ENCODE measurements at places on chromosomes 1 and 21. TPM values are rescaled to one million over a fixed set of nuclear protein-coding genes. Genes with fewer than 3 reads are reported as not detected.

DNA sequence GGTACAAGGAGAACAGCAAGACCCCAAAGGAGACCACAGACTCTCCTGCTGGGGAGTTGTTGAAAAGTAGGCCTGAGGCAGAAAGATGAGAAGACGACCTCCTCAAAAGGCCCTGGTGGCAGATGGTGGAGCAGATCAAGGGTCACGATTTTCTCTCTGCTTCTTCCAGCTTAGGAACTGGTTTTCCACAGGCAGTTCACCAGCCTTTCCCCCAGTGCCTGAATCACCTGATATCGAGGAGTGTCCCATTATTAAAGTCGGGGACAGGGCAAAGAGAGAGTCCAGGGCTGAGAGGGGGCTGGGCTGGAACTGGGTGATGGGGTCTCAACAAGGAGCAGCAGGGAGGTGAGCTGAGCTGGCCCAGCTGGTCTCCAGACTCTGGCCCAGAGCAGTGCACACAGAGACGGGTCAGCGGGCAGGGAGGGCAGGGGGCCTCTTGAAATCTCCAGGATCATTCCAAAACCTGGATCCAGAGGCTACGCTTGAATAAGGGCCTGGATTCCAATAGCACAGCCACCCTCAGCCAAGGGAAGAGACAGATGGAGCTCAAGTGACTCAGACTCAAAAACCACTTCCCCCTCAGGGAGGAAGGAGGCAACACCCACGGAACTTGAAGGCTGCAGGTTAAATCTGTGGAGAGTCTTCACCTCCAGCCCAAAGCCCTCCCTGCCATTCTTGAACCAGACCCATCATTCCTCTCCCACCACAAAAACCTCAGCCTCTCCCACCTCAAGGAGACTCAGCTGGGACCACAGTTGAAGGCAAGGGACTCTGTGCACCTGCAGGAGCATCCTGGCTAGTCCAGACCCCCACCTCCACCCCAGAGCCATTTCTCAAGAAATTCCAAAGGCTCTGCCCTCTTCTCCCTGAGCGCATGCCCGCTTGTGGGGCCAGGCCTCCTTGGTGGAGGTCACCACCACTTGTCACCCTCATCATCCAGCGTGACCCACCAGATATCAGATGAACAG lies at the start of gene S100A5:
Gene S100A5 (minus strand): TSS at position 541 of the 968 bp plus-strand sequence. CDS start 743 bp downstream, outside the sequence.
- peaks cover 5% of the 10 kb centered on the region for H3K4me1 ChIP-seq
- no peaks in the 10 kb centered on the region for H3K27me3 ChIP-seq
- no peak within 1 kb of the TSS for H3K4me3 ChIP-seq
- no peaks in the 10 kb centered on the region for H3K36me3 ChIP-seq

DNA sequence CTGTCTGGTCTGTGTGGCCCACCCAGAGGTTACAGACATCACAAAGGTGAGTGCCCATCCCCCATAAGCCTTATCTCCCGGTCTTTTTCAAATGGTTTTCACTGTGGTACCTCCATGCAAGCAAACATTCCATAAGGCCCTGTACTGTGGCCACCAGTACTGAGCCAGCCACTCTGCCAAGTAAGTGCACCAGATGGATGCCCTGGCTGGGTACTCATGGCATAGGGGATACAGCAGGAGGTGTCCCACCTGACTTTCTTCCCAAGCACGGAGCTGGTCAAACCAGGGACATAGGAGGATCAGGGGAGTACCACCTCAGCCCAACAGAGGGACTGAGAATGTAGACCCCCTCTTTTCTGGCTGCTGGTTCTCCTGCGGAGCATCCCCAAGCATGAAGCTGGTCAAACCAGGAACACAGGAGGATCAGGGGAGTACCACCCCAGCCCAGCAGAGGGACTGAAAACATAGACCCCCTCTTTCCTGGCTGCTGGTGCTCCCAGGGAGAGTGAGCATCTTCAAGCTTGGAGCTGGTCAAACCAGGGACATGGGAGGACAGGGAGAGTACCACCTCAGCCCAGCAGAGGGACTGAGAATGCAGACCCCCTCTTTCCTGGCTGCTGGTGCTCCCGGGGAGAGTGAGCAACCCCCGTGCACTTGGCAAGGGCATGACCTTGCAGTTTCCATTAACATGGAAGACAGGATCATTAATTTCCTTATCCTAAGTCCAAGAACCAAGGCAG lies 81.8 kb upstream of the KLHDC7A start:
- H3K4me1 ChIP-seq = no peaks in the 10 kb centered on the region
- H3K36me3 ChIP-seq = no peaks in the 10 kb centered on the region
- no peaks in the 10 kb centered on the region for H3K27me3 ChIP-seq
- H3K4me3 ChIP-seq = no peak overlapping the region

DNA sequence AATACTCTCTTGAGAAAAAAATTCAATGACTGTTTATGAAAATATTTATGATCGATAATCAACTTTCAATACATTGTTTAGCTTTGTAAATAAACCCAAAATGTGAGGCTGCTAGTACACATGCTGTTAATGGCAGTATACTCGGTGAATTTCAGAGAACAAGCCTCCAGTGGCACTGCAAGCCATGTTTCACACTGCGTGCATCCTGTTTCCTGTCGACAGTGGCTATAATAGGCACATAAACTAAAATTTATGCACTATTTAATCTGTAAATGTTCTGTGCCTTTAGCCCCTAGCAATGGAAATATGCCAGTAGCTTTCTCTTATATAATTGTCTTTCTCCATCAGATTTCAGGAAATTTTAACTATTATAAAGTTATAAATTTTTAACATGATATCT lies 26.3 kb upstream of the RGS18 start:
- no peaks in the 10 kb centered on the region for H3K27me3 ChIP-seq
- H3K4me1 ChIP-seq = no peaks in the 10 kb centered on the region
- DNase-seq = no peak
- H3K4me3 ChIP-seq = no peak overlapping the region
- H3K36me3 ChIP-seq = no peaks in the 10 kb centered on the region

GRCh38 chr1:167697667-167698141 lies 24.1 kb upstream of the MPZL1 start:
- no peak overlapping the region for H3K27ac ChIP-seq
- H3K27me3 ChIP-seq = no peaks in the 10 kb centered on the region
- H3K4me1 ChIP-seq = no peaks in the 10 kb centered on the region
- H3K36me3 ChIP-seq = no peaks in the 10 kb centered on the region

GRCh38 chr1:156284112-156284511 lies at the start of gene TMEM79:
Gene TMEM79 (plus strand): TSS chr1:156284325. CDS start chr1:156285227, 902 bp downstream.
- H3K4me3 ChIP-seq = peak within 1 kb of the TSS; percentile 98
- H3K27me3 ChIP-seq = no peaks in the 10 kb centered on the region
- DNase-seq = no peak
- peaks cover 7% of the 10 kb centered on the region for H3K4me1 ChIP-seq
- H3K27ac ChIP-seq = peak within 1 kb of the TSS; percentile 92

DNA sequence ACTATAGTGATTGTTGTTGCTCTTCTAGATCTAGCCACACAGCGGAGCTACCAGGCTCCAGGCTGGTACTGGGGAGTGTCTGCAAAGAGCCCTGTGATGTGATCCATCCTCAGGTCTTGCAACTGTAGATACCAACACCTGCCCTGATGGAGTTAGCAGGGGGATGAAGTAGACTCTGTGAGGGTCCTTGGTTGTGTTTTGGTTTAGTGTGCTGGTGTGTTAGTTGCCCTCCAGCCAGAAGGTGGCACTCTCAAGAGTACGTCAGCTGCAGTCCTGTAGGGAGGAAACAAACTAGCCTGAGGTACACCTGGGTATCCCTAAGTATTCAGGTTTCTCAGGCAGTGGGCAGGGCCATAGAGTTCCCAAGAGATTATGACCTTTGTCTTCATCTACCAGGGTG lies 81.2 kb upstream of the TMPRSS2 start:
- H3K4me3 ChIP-seq = no peak overlapping the region
- no peaks in the 10 kb centered on the region for H3K36me3 ChIP-seq
- DNase-seq = no peak
- H3K27me3 ChIP-seq = no peaks in the 10 kb centered on the region
- H3K4me1 ChIP-seq = no peaks in the 10 kb centered on the region

- no peak for DNase-seq
- no peak overlapping the region for H3K27ac ChIP-seq
- H3K4me3 ChIP-seq = no peak overlapping the region
- H3K36me3 ChIP-seq = no peaks in the 10 kb centered on the region
- H3K4me1 ChIP-seq = no peaks in the 10 kb centered on the region
These were observed 374 bp downstream of the MAB21L3 start for GRCh38 chr1:116111524-116112021.

- H3K4me1 ChIP-seq = no peaks in the 10 kb centered on the region
- H3K36me3 ChIP-seq = no peaks in the 10 kb centered on the region
- no peak overlapping the region for H3K4me3 ChIP-seq
- peak overlapping the region; percentile 76 for H3K27ac ChIP-seq
- DNase-seq = peak; percentile 47
These were observed 316.8 kb upstream of the CAMK1G start for GRCh38 chr1:209266590-209267205.

GRCh38 chr21:35428937-35429336 lies 379.8 kb upstream of the RUNX1 start:
- no peak for DNase-seq
- H3K27ac ChIP-seq = no peak overlapping the region
- H3K36me3 ChIP-seq = no peaks in the 10 kb centered on the region
- H3K27me3 ChIP-seq = no peaks in the 10 kb centered on the region
- H3K4me1 ChIP-seq = no peaks in the 10 kb centered on the region
- no peak overlapping the region for H3K4me3 ChIP-seq

DNA sequence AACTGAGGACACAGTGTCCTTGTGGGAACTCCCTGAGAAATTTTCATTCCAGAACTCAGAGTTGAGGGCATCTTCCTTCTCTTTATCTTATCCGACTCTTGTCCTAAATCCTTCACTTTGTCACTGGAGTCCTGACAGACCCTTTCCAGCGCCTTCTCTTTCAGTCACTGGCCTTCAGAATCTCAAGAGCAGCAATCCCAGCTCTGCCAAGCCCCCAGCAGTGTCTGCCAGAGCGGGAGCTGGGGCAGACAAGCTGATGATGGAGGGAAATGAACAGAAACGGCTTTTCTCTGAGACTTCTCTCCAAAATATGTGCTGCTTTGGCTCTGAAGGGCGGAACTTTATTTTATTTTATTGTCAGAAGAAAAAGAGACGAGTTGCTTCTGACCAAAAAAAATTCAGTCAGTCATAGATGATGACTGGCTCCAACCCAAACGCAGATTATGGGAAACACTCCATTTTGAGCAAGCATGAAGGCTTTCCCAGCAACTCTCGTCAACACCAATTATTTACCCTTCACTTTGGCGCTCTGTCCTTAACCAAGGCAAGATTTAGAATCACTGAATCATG lies 32.2 kb downstream of the MIS18A start:
- H3K4me3 ChIP-seq = no peak overlapping the region
- no peaks in the 10 kb centered on the region for H3K36me3 ChIP-seq
- no peak for DNase-seq

DNA sequence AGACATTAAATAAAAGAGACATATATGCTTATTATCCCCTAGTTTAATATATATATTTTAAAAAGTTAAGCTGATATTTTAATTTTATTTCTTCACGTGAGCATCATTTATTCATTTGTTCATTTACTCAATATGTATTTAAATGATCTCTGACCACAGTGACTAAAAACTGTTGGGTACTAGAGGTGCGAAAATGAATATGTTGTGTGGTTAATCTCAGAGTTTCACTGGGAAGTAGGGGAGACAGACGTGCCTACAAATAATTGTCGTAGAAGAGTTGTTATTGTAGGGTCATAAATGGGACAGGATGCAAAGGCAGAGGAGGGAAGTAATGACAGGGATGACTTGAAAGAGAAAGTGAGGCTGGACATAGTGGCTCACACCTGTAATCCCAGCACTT lies 213.0 kb upstream of the CACYBP start:
- no peaks in the 10 kb centered on the region for H3K27me3 ChIP-seq
- H3K4me3 ChIP-seq = no peak overlapping the region
- no peak overlapping the region for H3K27ac ChIP-seq
- H3K36me3 ChIP-seq = no peaks in the 10 kb centered on the region

DNA sequence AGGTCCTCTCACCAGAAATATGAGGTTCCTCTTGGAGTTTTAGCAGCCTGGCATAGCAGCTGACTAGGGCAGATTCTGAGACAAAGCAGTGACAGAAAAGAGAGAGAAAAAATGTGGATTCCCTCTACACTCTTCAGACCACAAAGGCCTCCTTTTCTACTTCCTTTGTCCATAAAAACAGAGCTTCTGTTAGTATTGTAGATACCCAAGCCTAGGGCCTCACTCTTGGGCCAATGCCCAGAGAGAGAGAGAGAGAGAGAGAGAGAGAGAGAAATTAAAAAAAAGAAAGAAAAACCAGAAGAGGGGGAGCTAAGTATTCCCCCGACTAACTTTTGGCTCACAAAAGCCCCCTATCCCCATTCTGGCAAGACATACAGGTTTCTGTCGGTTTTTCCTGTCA lies 2.4 kb upstream of the ZRANB2 start:
- H3K27ac ChIP-seq = no peak overlapping the region
- no peaks in the 10 kb centered on the region for H3K36me3 ChIP-seq
- DNase-seq = no peak
- no peak overlapping the region for H3K4me3 ChIP-seq

DNA sequence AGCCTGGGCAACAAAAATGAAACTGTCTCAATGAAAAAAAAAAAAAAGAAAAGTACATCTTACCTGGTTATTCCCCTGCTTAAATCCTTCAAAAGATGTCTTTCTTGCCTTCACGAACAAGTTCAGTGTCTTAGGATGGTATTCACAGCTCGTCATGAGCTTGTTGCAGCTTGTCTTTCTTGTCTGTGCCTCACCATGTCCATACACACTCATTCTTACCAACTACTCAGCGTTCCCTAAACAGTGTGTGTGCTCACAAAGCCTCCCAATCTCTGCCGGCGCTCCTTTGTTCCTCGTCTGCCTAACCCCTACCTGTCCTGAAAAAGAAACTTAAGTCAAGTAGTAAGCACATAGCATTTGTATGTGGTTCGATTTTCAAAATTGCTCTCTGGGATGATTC lies 31.1 kb downstream of the UBE4B start:
- no peaks in the 10 kb centered on the region for H3K4me1 ChIP-seq
- no peak overlapping the region for H3K4me3 ChIP-seq
- no peak for DNase-seq
- peak overlapping the region; percentile 39 for H3K27ac ChIP-seq
- no peaks in the 10 kb centered on the region for H3K36me3 ChIP-seq
- no peaks in the 10 kb centered on the region for H3K27me3 ChIP-seq

- H3K36me3 ChIP-seq = no peaks in the 10 kb centered on the region
- H3K4me1 ChIP-seq = no peaks in the 10 kb centered on the region
- H3K4me3 ChIP-seq = no peak overlapping the region
- no peak overlapping the region for H3K27ac ChIP-seq
- no peak for DNase-seq
These were observed 7.2 kb upstream of the BCL10 start for GRCh38 chr1:85283475-85284199.

GRCh38 chr1:234568345-234568744 lies 41.6 kb downstream of the IRF2BP2 start:
- no peak overlapping the region for H3K27ac ChIP-seq
- no peaks in the 10 kb centered on the region for H3K27me3 ChIP-seq
- no peaks in the 10 kb centered on the region for H3K4me1 ChIP-seq
- H3K4me3 ChIP-seq = no peak overlapping the region
- DNase-seq = no peak

GRCh38 chr21:34715518-34715917 lies 46.7 kb downstream of the CLIC6 start:
- no peak overlapping the region for H3K27ac ChIP-seq
- H3K36me3 ChIP-seq = no peaks in the 10 kb centered on the region
- H3K27me3 ChIP-seq = no peaks in the 10 kb centered on the region
- no peak overlapping the region for H3K4me3 ChIP-seq
- DNase-seq = no peak

The PGLYRP3 gene
- total RNA-seq = not detected

The LCK gene
- 2.0 TPM for total RNA-seq

The PRDX6 gene
- total RNA-seq = 51.2 TPM

The PLA2G2F gene
- total RNA-seq = 0.07 TPM

All from uterus (tissue), 4 donors.